ENCODE measurements at places on chromosomes 1 and 21. TPM values are rescaled to one million over a fixed set of nuclear protein-coding genes. Genes with fewer than 3 reads are reported as not detected.

LRRN2 gene
- total RNA-seq, result 7.8 TPM

DNA sequence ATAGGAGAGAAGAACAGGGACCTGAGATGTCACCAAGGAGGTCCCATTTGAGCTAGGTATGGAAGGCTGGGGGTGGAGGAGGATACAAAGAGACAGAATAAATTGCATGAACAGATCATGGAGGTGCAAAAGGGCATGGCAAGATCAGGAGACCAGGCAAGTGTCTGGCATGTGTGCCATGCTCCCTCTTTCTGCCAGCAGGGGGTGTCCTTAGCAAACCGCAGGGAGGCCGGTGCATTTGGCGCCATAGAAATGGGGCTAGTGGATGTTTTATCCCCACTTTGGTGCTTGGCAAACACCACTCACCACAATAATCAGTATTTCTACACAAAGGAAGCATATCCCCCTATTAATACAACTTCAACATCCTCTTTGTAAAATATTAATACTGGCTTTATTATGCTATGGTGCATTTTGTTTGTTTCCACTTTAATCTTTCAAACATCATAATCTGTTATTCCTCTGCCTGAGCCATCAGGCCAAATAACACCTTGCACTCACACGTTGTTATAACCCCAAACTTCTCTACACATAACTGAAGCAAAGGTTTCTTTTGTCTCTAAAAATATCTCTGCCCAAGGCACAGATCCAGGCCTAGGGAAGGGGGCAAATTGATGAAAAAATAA is 25.9 kb downstream of the S100A6 start:
- no peak for DNase-seq
- no peaks in the 10 kb centered on the region for H3K27me3 ChIP-seq
- H3K36me3 ChIP-seq, result no peaks in the 10 kb centered on the region
- peaks cover 35% of the 10 kb centered on the region for H3K4me1 ChIP-seq

GRCh38 chr21:32602099-32602498 is 10.1 kb downstream of the CFAP298 start:
- H3K36me3 ChIP-seq, result peaks cover 17% of the 10 kb centered on the region
- DNase-seq, result no peak
- no peaks in the 10 kb centered on the region for H3K4me1 ChIP-seq
- no peak overlapping the region for H3K27ac ChIP-seq
- H3K27me3 ChIP-seq, result no peaks in the 10 kb centered on the region

- no peak for DNase-seq
- H3K27ac ChIP-seq, result no peak overlapping the region
- H3K27me3 ChIP-seq, result no peaks in the 10 kb centered on the region
- H3K4me1 ChIP-seq, result no peaks in the 10 kb centered on the region
- H3K36me3 ChIP-seq, result no peaks in the 10 kb centered on the region
- no peak overlapping the region for H3K4me3 ChIP-seq
These were observed 24.5 kb downstream of the NECAP2 start for GRCh38 chr1:16464917-16465625.

- H3K4me1 ChIP-seq, result no peaks in the 10 kb centered on the region
- no peaks in the 10 kb centered on the region for H3K27me3 ChIP-seq
- H3K27ac ChIP-seq, result no peak overlapping the region
- no peak for DNase-seq
- H3K4me3 ChIP-seq, result no peak overlapping the region
- H3K36me3 ChIP-seq, result no peaks in the 10 kb centered on the region
These were observed 15.6 kb downstream of the RHOU start for GRCh38 chr1:228750915-228751314.

- no peak for DNase-seq
- no peaks in the 10 kb centered on the region for H3K27me3 ChIP-seq
- H3K27ac ChIP-seq, result no peak overlapping the region
- no peak overlapping the region for H3K4me3 ChIP-seq
- H3K36me3 ChIP-seq, result no peaks in the 10 kb centered on the region
These were observed 94.4 kb downstream of the RASAL2 start for GRCh38 chr1:178188306-178188705.

DNA sequence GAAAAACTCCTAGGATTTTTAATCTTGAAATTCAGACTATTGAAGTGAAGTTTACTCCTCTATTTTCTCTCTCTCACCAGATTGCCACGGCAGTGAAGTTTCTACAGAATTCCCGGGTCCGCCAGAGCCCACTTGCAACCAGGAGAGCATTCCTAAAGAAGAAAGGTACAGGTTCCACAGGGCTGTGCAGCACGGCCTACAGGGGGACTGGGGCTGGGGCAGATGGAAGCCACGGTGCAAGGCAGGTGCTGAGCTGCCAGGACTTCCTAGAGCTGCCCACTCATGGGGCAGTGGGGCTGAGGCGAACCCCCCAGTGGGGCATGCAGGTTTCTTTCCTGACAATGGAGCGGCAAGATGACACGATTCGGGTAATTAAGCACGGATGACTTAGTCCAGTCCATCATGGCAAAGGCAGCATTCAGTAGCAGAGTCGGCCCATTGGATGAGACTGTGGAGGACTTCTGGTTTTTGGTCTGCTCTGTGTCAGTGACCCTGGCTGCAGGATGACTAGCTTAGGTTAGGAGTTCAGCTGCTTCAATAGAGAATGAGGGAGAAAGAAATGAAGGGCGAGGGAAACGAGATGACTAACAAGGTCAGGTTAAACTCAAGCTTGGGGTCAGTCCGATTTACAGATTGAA is 61.5 kb downstream of the PEX14 start:
- H3K27ac ChIP-seq, result no peak overlapping the region
- H3K36me3 ChIP-seq, result no peaks in the 10 kb centered on the region
- no peak for DNase-seq
- no peak overlapping the region for H3K4me3 ChIP-seq
- no peaks in the 10 kb centered on the region for H3K27me3 ChIP-seq

Data from sigmoid colon (tissue), 7 donors.